ENCODE measurements at places on chromosomes 3 and 15. TPM values are rescaled to one million over a fixed set of nuclear protein-coding genes. Genes with fewer than 3 reads are reported as not detected.

Gene IL12A
- 0.27 TPM for total RNA-seq

Gene ERICH6
- not detected for total RNA-seq

Gene GP9
- not detected for total RNA-seq

Gene WNT5A
- 9.1 TPM for total RNA-seq

Gene BUB1B
- total RNA-seq = 0.33 TPM

Gene DNAJB11
- total RNA-seq = 33.1 TPM

Gene AGTR1
- total RNA-seq = 77.8 TPM

Gene PIGZ
- total RNA-seq = 12.2 TPM

Gene ANKDD1A
- 7.5 TPM for total RNA-seq

Gene MB21D2
- 5.8 TPM for total RNA-seq

Gene OIP5
- not detected for total RNA-seq

Gene SNTN
- not detected for total RNA-seq

Gene GOLGA6L4
- total RNA-seq = 2.3 TPM

Gene XCR1
- total RNA-seq = not detected

Gene PRR20G
- not detected for total RNA-seq

Gene GOLGA8T
- total RNA-seq = 0.49 TPM

Gene CCR4
- 0.16 TPM for total RNA-seq

Gene VEPH1
- total RNA-seq = 0.71 TPM

Gene LMAN1L
- total RNA-seq = not detected

Gene SCN11A
- 2.9 TPM for total RNA-seq

Gene DUOXA1
- total RNA-seq = 3.1 TPM

Gene ADAMTSL3
- total RNA-seq = 39.2 TPM

Gene COL6A5
- not detected for total RNA-seq

Gene NDUFAF3
- 75.9 TPM for total RNA-seq

Gene EXD1
- not detected for total RNA-seq

Gene GOLGA8R
- 4.5 TPM for total RNA-seq
